ENCODE measurements at places on chromosomes 12 and 14.

- no peak for DNase-seq
Measured at GRCh38 chr12:59624732-59625460, 29.1 kb downstream of the SLC16A7 start.

GRCh38 chr12:123114304-123115083, 36.4 kb downstream of the PITPNM2 start:
- no peak for DNase-seq

GRCh38 chr12:109027767-109028166, 6.9 kb upstream of the SVOP start:
- no peak for DNase-seq

- DNase-seq, result no peak
Measured at GRCh38 chr12:56998316-56998715, 8.0 kb downstream of the ZBTB39 start.

DNA sequence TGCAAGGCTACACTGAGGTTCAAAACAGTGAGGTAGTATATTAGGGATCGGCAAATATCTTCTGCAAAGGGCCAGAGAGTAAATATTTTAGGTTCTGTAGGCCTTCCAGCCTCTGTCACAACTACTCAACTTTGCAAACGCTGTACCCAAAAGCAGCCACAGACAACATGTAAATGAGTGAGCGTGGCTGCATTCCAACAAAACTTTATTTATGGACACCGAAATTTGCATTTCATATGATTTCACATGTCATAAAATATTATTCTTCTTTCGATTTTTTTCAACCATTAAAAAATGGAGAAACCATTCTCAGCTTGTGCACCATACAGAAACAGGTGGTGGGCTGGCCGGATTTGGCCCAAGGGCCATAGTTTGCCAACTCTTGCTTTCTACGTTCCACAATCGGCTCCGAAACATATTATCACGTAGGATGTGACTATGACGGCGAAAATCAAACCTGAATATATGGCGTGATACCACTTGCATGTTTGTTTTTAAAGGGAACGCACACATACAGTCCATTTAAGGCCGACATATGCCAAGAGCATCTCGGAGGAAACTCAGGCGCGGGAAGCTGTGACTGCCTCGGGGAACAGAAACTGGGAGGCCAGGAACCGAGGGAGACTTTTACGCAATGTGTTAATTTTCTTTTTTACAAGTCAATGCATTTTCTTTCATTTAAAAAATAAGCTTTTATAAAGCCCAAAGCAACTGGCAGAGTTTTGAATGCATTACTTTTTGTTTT, 7.1 kb downstream of the NCOR2 start:
- no peak for DNase-seq

- no peak for DNase-seq
Measured at GRCh38 chr12:71069311-71069710, 88.5 kb downstream of the TSPAN8 start.

GRCh38 chr12:110050927-110051326, 2.6 kb upstream of the C12orf76 start:
- DNase-seq, result no peak

DNA sequence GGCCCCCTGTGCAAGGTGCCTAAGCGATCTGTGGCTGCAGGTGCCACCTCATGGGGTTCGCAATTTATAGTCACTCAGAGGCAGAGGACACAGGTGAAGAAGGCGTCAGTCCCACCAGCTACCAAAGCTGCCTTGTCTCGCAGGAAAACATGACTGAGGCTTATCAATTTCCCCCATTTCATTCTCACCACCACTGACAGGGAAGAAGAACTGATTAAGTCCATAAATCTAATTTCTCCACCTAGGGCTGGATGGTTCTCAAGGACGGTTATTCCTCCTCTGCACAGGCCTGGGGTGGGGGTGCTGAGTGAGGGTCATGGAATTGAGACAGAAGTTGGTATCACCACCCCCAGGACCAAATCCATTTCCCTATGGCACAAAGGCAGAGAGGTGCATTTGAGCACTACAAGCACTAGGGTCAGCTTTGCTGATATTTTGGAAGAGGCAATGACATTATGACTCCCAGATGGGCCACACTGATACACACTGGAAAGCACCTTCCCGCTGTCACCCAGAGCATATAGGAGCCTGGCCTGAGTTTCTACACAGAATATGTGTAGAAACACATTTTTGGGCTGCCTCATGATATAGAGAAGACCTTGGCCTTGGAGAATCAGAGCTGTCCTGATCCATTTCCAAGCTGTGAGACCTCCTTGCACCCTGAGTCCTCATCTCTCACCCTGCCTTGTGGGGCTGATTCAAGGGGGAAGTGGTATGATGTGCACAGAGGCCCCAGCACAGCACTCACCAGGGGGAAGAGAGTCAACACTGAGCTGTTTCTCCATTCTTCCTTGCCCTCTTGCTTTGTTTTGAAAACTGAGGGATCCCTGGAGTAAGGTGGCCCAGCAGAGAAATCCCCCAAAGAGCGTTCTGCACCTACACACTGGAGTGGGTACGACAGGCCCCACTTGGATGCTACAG, 59.4 kb downstream of the PITPNM2 start:
- no peak for DNase-seq

GRCh38 chr12:13247596-13247995, 51.1 kb downstream of the EMP1 start:
- peak; percentile 88 for DNase-seq

DNA sequence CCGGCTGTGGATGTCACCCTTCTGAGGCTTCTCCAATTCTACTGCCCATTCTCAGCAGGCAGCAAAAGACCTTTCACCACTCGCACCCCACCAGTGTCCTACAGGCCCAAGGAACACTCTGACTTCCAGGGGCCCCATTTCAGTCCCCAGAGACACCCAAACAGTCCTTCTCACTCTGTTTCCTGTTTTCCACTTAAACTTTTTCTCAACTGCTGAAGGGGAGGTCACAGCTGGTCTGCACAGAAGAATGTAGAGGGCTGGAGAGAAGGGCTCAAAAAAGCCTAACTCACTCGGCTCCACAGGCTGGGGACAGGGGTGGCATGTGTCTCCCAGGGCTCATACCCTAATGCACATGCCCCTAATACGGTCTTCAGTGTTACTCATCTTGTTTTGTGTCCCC, 4.2 kb upstream of the DTX1 start:
- no peak for DNase-seq

DNA sequence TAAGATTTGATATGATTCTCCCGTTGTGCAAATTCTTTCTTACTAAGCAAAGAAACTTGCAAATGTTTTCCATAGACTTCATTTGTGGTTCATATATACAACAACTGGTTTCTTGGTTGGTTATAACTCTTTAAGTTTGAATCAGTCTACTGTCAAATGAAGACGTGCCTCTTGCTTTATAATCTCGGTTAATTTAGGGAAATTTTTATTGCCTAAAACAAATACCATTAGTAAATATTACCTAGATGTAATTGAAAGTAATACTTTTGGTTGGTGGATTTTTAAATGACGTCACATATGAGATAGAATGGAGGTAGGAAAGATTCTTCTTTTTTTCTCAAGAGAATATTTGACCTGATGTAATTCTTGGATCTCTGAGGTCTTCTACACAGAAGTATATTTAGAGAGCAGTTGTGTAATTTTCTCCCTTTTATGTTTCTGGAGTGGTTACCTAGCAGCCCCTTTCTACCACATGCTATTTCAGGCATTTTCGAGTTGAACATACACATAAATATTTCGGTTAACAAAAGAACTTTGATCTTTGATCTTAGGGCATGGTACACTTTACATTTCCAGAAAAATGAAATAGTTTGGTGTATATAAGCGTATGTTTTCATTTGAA, 1.7 kb downstream of the ATF7IP start:
- DNase-seq, result peak; percentile 33

- DNase-seq, result no peak
Measured at GRCh38 chr12:128394137-128394536, 127.2 kb downstream of the TMEM132C start.

GRCh38 chr14:49553892-49554291, 32.3 kb downstream of the RPS29 start:
- DNase-seq, result no peak

GRCh38 chr12:12636641-12637040, 25.0 kb downstream of the CREBL2 start:
- peak; percentile 72 for DNase-seq

Data from epithelial cell of esophagus (primary cell).